ENCODE measurements at places on chromosomes 12 and 14. TPM values are rescaled to one million over a fixed set of nuclear protein-coding genes. Genes with fewer than 3 reads are reported as not detected.
A peak's percentile ranks its signal among the peaks of the same experiment; 100 is the strongest.

The INHBE gene
- total RNA-seq = 0.25 TPM

- DNase-seq = no peak
Observed at GRCh38 chr12:47964106-47964728, 821 bp downstream of the TMEM106C start.

- no peak for DNase-seq
Observed at GRCh38 chr12:15928870-15929571, 17.9 kb downstream of the DERA start.

DNA sequence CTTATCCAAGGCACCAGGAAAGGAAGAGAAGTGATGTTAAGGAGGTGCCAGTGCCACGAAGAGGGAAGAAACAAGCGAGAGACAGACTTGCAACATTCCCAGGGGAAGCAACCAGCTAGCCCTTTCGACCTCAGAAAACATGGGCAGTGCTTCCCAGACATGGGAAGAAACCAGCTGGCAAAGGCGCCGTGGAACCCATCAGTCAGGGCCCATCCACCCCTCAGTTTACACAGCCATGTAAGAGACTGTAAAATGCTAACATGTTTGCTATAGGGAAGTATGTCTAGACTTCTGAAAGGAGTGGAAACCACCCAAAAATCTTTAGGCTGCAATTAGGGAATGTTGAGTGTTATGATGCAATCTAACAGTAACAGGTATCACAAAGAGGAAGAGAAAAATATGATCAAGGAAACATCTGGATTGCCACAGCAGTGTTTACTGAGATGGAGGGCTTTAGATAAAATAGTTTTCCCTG lies 26.3 kb downstream of the ANAPC5 start:
- DNase-seq = no peak

GRCh38 chr12:116879509-116880212 lies 1.6 kb downstream of the HRK start:
- no peak for DNase-seq

- no peak for DNase-seq
Observed at GRCh38 chr14:93811020-93811419, 22.7 kb upstream of the PRIMA1 start.

DNA sequence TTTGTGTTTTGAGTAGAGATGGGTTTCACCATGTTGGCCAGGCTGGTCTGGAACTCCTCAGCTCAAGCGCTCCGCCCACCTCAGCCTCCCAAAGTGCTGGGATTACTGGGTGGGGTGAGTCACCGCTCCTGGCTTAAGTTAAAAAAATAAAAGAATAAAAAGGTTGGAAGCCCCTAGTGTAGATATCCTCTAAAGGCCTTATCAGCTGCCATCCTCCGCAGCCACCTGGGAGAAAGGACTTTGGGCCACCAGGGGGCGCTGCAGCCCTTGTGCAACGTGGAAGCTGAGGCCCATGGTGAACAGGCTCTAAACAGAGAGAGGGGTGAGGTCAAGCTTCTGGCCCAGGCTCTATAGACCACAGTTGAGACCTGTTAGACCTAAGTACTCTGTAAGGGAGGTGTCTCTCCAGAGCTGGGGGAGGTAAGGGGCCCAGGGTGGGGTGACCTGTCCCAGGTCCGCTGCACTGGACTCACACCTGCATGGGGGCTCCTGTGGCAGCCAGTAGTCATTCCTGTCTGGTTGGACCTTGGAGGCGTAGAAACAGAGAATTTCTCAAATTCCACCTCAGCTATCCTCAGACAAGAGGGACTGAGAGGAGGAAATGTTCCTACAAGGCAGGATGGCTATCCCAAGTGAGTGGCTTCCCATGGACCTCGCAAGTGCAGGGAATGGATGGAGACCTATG lies 14.0 kb upstream of the RACGAP1 start:
- peak; percentile 99 for DNase-seq

The GPR137C gene
- 0.96 TPM for total RNA-seq

- DNase-seq = no peak
Observed at GRCh38 chr14:61326146-61326545, 4.8 kb downstream of the PRKCH start.

GRCh38 chr12:24414480-24414879 lies 465.0 kb upstream of the SOX5 start:
- no peak for DNase-seq

- no peak for DNase-seq
Observed at GRCh38 chr14:42848652-42849051, 1242.0 kb downstream of the LRFN5 start.

GRCh38 chr12:48198672-48198971 lies 4.5 kb downstream of the OR10AD1 start:
- DNase-seq = no peak

DNA sequence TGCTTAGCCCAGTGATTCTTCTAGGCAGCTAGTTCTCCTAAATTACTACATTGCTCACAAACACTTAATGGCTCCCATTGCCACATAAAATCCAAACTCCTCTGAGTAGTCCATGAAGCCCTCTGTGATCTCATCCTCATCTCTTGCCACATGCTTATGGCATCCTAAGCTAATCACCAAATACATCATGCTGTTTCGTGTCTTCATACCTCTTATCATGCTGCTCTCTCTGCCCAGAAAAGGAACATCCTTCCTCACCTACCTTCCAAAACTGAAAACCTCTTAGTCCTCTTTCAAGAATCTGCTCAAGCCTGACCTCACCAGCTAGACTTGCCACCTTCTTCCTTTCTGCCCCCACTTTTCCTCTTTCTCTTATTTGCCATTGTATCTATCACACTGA lies 108.5 kb downstream of the DUSP6 start:
- no peak for DNase-seq

GRCh38 chr12:59780605-59781135 lies 184.8 kb downstream of the SLC16A7 start:
- DNase-seq = no peak

DNA sequence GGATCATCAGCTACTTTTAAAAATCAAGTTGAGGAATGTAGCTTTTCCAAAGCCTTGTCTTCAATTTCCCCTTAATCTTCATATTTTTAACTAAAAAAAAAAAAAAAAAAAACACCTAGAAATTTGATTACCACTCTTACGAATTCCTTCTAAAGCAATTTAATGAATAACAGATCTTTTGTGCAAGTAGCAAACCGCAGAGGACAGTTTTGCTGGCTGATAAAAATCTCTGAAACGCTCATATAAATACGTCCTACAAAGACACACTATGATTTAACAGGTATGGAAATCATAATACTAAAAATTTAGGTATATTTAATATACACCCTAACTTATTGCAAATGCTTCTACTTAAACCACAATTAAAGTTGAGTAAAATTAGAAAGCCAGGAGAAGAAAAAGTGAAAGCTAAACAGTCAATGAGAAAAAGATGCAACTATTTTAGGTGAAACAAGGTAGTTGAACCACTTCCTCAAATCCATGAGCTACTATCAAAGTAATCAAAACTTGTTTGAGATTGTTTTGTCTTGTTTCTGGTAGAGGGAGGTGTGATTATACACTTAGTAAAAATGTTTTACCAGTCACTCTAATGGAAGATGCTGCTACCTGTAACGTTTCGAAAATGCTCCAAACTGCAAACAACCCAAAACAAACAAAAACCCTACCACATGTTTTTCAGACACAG lies 2.2 kb downstream of the PAWR start:
- no peak for DNase-seq

The GPR84 gene
- not detected for total RNA-seq

DNA sequence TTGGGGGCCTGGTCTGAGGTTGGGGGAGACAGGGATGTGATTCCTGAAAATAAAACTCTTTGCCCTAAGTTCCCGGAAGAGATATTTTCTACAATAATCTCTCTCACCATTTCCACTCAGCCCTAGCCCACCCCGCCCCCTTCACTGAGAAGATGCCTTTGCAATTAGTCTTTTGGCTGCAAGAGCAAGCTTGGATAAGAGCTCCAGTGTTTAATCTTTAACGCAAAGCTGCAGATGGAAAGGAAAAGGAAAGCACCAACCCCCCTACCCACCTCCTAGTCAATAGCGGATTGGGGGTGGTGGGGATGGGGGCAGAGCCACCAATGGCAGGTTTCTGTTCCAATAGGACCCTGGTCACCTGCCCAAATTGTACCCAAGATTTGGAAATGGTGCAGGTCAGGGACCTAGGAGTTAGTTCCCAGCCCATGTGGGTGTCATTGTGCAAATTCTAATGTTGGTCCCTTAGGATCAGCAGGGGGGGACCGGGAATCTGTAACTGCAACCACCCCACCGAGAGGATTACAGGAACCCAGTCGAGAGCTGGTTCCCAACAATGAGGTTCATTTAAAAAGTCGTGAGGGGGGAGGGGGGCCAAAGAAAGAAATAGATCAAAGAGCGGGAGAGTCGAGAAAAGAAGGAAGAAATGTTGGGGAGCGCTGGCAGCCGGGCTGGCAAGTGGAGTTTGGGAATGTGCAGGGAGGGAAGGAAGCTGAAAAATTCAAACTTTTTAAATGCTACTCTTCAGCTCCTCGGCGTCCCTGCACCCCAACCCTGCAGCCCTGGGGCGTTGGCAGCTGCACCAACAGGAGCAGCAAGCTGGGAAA lies 1.6 kb downstream of the ZFP36L1 start:
- DNase-seq = no peak

The SPX gene
- total RNA-seq = 5.4 TPM

- DNase-seq = no peak
Observed at GRCh38 chr12:80321653-80322052, 122.4 kb upstream of the PTPRQ start.

The KRT83 gene
- not detected for total RNA-seq

DNA sequence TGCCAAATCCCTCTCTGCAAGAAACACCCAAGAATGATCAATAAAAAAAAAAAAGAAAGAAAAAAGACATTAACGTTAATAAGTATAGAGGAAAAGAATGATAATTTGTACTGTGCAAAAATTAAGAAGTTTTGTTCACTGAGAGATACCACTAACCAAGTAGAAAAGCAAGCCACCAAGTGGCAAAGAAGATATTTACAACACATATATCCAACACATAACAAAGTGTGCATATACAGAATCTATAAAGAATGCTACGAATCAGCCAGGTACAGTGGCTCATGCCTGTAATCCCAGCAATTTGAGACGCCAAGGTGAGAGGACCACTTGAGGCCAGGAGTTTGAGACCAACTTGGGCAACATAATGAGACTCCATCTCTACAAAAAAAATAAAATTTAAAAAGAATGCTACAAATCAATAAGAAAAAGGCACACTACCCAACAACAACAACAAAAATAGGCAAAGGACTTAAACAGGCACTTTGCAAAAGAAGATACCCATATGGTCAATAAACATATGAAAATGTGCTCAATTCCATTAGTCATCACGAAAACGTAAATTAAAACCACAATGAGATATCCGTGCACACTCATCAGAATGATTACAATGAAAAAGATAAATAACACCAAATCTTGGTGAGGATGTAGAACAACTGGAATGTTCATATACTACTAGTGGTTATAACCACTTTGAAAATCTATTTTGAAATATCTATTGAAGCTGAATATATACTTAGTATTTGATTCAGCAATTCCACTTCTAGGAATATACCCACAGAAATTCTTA lies 19.8 kb downstream of the GALNT4 start:
- no peak for DNase-seq

DNA sequence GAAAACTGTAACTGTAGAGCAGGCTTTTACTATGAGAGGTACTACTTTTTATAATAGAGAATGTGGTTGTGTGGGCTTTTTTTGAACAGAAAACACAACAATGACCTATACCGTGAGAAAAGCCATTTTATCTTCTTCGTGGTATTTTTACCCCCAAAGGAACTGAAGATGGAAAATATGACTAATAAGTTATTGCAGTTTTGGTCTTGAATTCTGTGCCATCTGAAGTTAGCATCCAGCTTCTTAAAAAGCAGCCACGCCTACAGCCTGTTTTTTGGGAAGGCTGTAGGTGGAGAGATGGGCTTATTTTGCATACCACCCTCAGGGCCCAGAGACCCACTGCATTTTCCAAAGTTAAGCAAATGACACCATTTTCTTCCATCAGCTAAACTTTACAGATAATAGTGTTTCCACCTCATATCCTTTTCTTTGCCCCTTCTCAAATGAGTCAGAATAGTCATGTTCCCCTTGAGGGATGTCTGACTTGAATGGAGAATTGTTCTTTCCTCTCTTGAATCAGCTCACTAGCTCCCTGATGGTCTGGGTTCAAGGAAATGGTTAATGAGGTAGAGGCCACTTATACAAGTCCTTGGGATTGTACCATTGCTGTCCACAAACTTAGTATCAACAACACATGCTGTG lies 53.0 kb downstream of the TBC1D30 start:
- no peak for DNase-seq

The CDK17 gene
- total RNA-seq = 101 TPM

DNA sequence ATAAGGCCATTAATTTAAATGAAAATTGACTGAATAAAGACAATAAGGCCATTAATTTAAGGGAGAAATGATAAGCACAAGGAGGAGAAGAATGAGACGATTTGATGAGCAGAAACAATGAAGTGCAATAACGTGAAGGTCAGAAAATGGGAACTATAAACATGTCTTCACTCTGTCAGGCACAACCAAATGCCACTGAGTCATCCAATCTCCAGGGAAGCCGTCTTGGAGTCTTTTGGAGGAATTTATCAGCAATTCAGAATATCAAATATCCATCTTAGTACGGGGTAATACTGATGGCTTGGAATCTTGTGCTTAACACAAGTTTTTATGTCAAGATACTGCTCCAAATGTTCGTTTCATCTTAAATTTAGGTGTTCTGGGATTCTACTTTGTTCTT lies 159.9 kb downstream of the CAPZA3 start:
- DNase-seq = no peak
